ENCODE measurements at places on chromosomes 13 and 19.

DNA sequence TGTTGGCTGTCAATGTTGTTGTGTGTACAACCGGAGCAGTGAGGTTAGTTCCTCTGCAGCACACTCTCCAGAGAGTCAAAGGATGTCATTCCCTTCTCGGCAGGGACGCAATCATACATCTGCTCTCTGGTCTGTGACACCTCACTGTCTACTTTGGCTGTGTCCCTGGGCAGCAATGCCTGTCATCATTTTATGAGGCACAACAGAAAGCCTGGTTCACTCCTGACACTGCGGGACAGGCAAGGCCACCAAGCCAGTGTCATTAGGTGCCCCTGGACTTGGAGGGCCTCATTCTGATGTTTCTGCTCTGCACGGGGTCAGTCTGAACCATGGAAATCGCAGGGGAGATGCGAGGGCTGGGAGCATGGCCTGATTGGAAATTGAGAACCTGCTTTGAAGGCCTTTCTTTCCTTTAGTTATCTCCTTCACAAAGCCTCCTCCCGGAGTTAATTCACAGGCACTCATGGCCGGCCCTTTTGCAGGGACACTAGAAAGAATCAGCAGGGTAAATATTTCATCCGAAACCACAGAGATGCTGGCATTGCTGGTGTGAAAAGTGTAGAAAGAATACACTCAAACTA lies 284.4 kb downstream of the ZNF536 start:
- no peak for DNase-seq

GRCh38 chr13:101144808-101145419 lies 271.4 kb downstream of the NALCN start:
- DNase-seq = no peak

- DNase-seq = no peak
These were observed 66.1 kb upstream of the C1QTNF9B start for GRCh38 chr13:23963184-23963931.

DNA sequence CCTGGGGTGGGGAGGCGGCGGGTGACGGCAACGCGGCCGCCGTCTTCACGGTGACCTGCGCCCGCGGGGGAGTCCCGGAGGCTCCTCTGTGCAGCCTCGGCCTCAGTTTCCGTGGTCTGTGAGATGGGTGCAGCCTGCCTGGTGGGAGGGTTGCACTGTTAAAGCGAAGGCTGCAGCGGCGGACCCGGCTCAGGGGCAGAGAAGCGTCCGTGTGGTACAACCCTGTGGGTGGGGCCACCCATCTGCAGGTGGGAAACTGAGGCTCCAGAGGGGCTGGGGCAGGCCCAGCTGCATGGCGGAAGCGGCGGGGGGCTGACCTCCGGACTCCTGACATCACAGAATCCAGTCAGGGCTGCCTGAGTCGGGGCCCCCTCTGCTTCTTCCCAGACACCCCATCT lies 481 bp downstream of the FGF22 start:
- no peak for DNase-seq

DNA sequence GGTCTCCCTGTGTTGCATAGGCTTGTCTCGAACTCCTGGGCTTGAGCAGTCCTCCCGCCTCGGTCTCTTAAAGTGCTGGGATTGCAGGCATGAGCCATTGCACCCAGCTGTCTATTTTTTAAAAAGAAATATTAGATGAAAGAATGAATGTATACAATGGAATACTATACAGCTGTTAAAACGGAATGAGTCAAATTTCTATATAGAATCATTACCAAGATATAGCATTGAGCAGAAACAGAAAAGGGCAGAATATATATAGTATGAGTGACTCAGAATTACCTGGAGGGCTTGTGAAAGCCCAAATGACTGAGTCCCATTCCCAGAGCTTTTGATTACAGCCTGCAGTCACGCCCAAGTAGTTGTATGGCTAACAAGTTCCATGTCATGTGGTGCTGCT lies 4.4 kb downstream of the DACT3 start:
- DNase-seq = no peak

DNA sequence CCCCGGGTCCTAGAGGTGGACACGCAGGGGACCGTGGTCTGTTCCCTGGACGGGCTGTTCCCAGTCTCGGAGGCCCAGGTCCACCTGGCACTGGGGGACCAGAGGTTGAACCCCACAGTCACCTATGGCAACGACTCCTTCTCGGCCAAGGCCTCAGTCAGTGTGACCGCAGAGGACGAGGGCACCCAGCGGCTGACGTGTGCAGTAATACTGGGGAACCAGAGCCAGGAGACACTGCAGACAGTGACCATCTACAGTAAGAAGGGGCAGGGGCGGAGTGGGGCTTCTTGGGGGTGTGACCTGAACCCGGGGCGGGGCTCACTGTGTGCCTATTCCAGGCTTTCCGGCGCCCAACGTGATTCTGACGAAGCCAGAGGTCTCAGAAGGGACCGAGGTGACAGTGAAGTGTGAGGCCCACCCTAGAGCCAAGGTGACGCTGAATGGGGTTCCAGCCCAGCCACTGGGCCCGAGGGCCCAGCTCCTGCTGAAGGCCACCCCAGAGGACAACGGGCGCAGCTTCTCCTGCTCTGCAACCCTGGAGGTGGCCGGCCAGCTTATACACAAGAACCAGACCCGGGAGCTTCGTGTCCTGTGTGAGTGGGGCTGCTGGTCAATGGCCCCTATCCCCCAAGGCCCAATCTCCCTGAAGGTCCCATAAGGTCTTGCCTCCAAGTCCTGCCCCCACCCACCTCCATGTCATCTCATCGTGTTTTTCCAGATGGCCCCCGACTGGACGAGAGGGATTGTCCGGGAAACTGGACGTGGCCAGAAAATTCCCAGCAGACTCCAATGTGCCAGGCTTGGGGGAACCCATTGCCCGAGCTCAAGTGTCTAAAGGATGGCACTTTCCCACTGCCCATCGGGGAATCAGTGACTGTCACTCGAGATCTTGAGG lies 2.4 kb upstream of the ICAM4 start:
- no peak for DNase-seq

GRCh38 chr19:27833031-27833430 lies 1379.9 kb downstream of the UQCRFS1 start:
- DNase-seq = no peak

DNA sequence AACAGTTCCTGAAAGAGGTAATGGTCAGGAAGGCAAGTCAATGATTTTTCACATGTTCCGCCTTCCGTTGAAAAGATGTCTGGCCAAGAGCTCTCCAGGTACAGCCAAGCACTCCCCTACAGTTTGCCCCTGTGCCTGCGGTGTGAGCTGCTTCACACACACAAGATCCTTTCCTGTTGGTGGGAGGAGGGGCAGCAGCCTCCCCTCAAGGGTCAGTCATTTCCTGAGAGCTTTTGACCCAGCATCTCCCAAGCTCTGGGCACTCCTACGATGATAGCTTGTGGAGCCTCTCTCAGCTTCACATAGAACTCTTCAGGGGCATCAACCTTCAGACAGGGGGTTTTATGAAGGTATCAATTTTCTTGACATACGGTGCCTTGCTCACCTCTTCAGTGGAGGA lies 86.9 kb downstream of the DOCK9 start:
- no peak for DNase-seq

DNA sequence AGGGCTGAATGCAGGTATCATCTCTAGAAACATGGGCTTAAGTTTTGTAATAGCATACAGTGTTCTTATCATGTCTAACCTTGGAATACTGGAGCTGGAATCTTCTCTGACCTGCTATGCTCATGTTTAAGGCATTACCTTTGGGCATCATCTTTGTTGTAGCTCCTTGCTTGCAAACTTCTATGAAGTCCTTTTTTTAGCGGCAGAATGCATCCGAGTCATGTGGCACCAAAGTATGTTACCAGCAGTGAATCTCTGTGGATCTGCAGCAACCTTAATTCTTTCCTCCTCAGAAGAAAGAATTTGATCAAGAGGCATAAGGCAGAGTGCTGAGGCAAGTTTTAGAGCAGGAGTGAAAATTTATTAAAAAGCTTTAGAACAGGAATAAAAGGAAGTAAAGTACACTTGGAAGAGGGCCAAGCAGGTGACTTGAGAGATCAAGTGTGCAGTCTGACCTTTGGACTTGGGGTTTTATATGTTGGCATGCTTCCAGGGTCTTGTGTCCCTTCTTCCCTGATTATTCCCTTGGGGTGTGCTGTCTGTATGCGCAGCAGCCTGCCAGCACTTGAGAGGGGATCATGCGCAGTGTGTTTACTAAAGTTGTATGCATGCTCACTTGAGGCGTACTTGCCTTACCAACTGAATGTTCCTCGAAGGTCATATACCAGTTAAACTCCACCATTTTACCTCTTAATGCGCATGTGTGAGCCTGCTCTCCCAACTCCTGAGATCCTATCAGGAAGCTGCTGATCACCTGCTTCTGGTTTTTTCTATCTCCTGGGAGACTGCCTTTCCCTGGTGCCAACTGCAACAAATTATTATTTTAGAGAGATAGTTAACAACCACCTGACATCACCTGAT lies 115.5 kb downstream of the LACC1 start:
- no peak for DNase-seq

GRCh38 chr19:17883627-17884410 lies 12.1 kb downstream of the SLC5A5 start:
- no peak for DNase-seq

- no peak for DNase-seq
These were observed 13.2 kb downstream of the ZNF793 start for GRCh38 chr19:37519890-37520289.

- no peak for DNase-seq
These were observed 765.2 kb downstream of the SLITRK1 start for GRCh38 chr13:83117046-83117445.

- no peak for DNase-seq
These were observed 8.0 kb downstream of the FXYD3 start for GRCh38 chr19:35123573-35123972.
